ENCODE measurements at places on chromosomes 16 and 17.

DNA sequence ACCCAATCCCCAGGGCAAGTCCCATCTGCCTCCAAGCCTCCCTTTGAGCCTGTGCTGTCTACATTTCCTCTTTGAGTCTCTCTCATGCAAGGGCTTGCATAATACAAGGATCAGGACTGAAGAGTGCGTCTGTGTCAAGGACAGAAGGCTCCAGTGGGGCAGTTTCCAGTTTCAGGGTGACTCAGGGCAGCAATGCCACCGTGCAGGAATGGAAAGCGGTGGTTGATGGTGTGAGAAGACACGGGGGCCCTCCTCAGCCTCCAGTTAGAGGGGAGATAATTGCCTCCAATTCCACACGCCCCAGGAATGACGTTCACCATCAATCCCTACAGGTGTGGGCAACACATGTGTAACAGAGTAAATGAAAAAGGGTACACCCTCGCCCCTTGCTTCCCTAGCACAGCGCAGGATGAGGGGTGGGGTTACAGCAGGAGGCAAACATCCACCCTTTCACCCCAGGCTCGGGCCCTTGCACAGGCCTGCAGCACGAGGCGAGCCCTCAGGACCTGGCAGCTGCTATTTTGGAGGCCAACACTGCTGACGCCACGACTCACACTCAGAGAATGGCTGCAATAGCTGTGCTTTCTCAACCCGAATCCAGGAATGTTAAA is 24.8 kb upstream of the SLC25A19 start:
- DNase-seq, result peak; percentile 92

DNA sequence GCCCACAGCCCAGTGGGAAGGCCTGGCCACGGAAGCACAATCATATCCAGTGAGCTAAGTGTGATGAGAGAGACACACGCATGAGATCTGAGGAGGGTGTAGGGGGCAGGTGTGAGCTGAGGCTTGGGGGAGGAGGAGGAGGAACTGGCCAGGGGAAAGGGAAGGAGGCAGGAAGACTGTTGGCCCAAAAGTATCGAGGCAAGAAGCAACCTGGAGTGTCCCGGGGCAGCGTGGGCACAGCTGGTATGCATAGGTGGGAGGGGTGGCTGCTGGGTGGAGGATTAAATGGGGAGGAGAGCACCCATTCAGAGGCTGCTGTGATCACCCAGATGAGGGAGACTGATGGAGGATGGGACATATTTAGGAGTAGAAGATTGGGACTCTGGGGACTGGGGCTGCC is 41.4 kb downstream of the ARHGAP27 start:
- no peak for DNase-seq

DNA sequence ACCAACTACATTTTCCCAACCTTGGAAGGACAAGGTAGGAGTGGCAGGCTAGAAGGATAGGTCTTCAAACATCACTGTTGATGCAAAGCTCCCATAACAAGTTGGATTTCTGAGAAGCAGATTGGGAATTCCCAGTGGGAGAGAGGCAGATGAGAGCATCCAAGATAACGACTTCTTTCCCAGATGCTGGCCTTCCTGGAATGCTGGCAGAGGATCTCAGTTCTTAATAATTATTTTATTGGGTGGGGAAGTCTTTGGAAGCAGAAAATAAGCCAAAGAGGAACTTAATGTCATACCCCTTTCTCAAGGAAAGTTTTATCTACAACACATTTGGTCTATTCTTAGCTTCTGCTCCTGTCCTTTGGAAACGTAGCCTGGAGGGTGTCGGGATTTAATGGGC is 64.5 kb downstream of the MPRIP start:
- no peak for DNase-seq

GRCh38 chr17:4116516-4116915 is 26.3 kb downstream of the ZZEF1 start:
- no peak for DNase-seq

DNA sequence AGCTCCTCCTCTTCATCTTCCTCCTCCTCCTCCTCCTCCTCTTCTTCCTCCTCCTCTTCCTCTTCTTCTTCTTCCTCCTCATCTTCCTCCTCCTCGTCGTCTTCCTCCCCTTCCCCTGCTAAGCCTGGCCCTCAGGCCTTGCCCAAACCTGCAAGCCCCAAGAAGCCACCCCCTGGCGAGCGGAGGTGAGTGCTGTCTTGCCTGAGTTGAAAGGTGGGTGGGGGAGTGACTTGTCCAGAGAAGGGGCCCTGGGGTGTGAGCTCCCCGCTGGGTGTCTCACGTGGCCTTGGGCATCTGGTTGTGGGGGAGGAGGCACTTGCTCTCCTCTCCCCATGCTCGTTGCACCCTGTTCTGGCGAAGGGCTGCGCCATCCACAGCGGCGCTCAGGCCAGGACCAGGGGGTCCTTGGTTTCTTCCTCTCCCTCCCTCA is 8.0 kb downstream of the ELOB start:
- no peak for DNase-seq
